ENCODE measurements at places on chromosomes 4 and X. TPM values are rescaled to one million over a fixed set of nuclear protein-coding genes. Genes with fewer than 3 reads are reported as not detected.

DNA sequence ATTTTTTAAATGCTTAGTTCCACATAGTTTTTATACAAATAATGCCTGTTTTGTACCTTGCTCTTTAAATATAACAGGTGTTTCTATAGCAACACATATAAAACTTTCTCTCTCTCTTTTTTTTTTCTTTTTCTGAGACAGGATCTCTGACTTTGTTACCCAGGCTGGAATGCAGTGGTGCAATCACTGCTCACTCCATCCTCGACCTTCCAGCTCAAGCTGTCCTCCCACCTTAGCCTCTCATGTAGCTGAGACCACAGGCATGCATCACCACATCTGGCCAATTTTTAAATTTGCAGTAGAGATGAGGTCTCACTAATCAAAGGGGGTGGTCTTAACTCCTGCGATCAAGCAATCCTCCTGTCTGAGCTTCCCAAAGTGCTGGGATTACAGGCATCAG, 18.3 kb upstream of the SULT1E1 start:
- no peaks in the 10 kb centered on the region for H3K36me3 ChIP-seq
- H3K27ac ChIP-seq: no peak overlapping the region
- H3K4me1 ChIP-seq: no peaks in the 10 kb centered on the region
- H3K27me3 ChIP-seq: no peaks in the 10 kb centered on the region
- no peak overlapping the region for H3K4me3 ChIP-seq

Gene TRPC5OS
- total RNA-seq: not detected

- no peak overlapping the region for H3K27ac ChIP-seq
- H3K4me1 ChIP-seq: no peaks in the 10 kb centered on the region
- no peaks in the 10 kb centered on the region for H3K27me3 ChIP-seq
- DNase-seq: no peak
- H3K36me3 ChIP-seq: no peaks in the 10 kb centered on the region
- H3K4me3 ChIP-seq: no peak overlapping the region
These were observed 126.2 kb downstream of the KLHL13 start for GRCh38 chrX:117990438-117990837.

DNA sequence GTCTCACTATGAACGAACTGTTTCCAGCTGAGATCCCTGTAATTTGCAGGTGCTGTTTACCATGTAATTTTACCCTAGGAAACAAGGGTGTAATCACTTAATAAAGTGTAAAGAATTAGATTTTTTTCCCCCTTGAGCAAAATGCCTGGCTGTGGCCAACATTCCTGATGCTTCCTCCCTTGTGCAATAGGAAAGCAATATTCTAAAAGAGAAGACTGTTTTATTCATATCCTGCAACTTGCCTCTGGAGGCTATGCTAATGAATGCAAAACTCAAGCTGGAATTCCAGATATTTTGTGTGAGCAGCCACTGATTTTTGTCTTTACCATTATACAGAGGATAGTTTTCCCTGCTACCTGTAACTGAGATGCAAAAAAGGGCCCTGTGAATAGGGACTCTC, 98.0 kb downstream of the AWAT2 start:
- no peak overlapping the region for H3K4me3 ChIP-seq
- no peaks in the 10 kb centered on the region for H3K4me1 ChIP-seq
- no peak for DNase-seq
- H3K36me3 ChIP-seq: no peaks in the 10 kb centered on the region
- no peaks in the 10 kb centered on the region for H3K27me3 ChIP-seq

DNA sequence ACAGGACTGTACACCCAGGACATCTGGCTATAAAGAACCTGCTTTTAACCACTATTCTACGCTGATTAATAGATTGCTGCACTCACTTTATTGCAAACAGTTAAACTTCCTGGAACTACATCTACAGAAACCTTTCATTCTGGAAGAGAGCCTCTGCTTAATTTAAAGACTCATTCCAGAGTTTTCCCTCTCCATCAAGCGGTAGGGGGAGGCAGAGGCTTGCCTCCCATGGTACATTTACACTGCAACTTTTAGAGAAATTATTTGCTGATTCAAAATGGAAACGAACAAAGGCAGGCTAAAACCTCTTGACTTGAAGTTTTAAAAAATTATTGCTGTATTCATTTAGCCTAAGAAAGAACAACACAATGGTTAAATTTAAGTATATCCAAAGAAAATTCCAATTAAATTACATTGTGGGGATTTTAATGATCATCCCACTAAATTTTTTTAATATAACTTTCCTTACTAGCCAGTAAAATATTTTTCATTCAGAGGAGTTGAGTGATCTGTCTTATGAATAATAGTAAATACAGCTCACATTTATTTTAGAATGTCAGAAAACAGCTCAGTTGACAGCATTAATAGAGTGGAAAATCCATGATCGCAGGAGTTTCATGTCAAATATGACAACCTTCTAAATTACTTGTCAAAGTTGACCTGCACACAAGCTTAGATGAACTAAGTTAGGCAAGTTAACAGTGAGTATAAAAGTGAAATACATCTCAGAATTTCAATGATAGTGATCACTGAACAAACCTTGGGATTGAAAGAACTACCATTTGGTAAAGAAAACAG, 46.3 kb upstream of the PCDH10 start:
- no peaks in the 10 kb centered on the region for H3K4me1 ChIP-seq
- no peak overlapping the region for H3K27ac ChIP-seq
- no peaks in the 10 kb centered on the region for H3K36me3 ChIP-seq
- DNase-seq: no peak

Gene SUPT20HL2
- not detected for total RNA-seq
